ENCODE measurements at places on chromosomes 16 and 17.

DNA sequence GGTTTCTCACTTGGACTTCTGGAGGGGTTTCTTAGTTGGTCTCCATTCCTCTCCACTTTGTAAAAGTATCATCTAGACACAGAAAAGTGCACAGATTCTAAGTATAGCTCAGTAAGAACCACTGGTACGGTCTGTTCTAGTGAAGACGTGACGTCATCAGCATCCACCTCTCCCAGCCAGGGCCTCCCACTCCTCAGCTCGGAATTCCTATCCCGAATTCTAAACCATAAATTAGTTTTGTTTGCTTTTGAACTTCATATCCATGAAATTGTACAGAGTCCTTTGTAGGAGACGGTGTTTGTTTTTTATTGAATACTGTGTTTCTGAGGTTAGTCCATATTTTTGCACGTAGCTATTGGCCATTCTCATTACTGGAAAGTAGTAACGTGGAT lies 25.5 kb downstream of the FOXK2 start:
- no peak for DNase-seq

DNA sequence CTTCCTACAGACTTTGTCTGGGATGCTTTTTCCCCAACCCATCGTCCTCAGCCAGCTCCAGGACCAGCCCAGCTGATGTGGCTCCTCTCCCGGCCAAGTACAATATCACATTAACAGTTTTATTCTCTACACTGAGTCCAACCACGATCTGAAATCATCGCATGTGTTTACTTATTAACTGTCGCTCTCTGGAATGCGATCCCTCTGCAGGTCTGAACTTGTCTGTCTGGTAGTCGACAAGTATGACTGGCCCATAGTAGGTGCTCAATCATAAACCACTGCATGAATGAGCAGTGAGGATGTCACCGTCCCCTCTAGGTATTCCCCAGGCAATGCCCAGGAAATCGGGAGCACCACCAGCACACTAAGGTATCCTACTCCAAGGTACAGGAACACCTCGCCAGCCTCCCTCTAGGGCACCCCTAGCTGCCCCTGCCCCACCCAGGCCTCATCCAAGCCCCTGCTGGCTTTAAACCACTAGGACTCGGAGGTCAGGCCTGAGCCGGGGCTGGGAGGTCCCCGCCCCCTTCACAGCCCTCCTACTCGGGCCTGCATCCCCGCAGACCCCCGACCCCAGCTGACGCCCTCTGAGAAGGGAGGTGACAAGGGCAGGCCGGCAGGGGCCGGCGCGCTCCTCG lies 27.7 kb downstream of the RTN4RL1 start:
- no peak for DNase-seq

GRCh38 chr17:78241277-78242023 lies 10.0 kb downstream of the TMEM235 start:
- DNase-seq = no peak

DNA sequence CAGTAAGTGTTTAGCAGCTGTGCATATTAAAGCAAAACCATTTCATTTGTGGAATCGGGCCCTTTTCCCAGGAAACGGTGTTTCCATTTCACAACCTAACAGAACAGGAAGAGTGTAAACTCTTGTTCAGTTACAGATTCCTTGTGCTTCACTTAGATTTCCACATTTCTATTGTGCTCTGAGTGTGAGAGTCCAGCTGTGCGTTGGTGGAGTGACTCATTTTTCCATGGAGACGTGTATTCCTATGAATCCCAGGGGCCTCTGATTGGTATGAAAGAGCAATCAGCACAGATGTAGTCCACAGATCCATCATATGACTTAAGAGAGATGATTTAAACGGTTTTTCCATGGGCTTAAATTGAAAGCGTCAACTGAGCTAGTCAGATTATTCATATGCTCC lies 13.3 kb upstream of the CAVIN1 start:
- no peak for DNase-seq

DNA sequence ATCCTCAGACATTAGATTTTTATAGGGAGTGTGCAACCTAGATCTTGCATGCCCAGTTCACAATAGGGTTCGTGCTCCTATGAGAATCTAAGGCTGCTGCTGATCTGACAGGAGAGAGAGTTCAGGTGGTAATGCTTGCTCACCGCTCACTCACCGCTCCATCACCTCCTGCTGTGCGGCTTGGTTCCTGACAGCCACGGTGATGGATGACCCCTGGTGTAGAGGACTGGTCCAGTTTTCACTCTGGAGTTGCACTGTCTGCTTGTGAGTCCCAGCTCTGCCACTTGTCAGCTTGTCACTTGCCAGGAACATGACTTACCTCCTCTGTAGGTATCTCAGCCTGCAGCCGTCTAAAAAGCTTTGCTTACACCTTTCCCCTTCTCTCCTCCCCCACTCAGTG lies 214.6 kb downstream of the SNX29 start:
- no peak for DNase-seq

GRCh38 chr17:50359005-50359699 lies 13.2 kb downstream of the XYLT2 start:
- DNase-seq = no peak

DNA sequence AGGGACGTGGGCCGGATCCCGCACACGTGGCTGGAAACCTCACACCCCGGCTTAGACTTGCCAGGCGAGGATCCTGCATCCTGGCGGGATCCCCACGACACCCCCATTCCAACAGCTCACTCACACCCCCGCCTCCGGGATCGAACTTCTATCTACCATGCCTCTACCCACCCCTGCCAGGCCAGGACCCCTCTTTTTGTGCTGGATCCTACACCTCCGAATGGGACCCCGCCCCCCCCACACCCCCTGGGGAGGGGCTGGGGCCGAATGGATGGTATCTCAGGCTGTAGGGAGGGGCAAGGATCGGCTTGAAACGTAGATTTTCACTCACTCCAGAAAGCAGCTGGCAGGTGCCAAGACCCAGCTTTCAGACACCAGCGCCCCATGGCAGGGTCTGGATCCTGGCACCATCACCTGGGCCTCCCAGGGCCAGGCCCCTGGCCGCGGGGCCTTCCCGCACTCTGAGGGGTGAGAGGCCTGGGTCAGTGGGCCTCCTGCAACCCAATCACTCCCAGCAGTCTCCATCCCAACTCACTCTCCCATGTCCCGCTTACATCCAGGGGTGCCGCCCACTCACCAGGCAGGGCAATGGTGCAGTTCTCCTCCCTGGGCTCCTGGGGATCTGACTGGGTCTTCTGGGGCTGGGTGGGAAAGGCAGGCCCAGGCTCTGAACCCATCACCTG lies 6.7 kb downstream of the PRSS36 start:
- no peak for DNase-seq

DNA sequence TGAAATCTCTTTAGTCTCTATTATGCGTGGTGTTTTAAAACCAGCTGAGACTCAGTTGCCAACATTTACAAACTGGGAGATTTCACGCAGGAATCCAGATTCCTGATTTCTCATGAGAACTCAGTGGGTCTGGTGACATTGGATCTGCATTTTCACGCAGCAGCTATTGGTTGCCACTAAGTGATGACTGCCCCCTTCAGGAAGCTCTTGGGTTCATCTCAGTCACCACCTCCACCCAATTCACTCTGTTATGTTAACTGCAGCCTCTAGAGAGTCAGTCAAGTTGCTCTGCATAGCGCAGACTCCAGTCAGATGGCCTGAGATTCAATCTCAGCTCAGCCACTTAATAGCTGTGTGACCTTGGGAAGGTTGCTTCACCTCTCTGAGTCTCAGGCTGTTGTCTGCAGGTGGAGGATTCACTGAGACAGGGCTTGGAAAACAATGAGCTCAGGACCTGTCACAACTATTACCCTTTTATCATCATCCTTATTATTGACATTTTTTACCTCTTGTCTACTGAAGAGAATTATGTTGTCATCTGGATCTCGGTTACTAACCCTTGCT lies 6.4 kb downstream of the SHISA9 start:
- DNase-seq = no peak

- DNase-seq = no peak
Measured at GRCh38 chr17:28839221-28839620, 3.4 kb downstream of the FAM222B start.

GRCh38 chr17:73710095-73710592 lies 65.9 kb upstream of the SDK2 start:
- peak; percentile 72 for DNase-seq

- DNase-seq = no peak
Measured at GRCh38 chr16:5504064-5504781, 406.6 kb upstream of the EEF2KMT start.

DNA sequence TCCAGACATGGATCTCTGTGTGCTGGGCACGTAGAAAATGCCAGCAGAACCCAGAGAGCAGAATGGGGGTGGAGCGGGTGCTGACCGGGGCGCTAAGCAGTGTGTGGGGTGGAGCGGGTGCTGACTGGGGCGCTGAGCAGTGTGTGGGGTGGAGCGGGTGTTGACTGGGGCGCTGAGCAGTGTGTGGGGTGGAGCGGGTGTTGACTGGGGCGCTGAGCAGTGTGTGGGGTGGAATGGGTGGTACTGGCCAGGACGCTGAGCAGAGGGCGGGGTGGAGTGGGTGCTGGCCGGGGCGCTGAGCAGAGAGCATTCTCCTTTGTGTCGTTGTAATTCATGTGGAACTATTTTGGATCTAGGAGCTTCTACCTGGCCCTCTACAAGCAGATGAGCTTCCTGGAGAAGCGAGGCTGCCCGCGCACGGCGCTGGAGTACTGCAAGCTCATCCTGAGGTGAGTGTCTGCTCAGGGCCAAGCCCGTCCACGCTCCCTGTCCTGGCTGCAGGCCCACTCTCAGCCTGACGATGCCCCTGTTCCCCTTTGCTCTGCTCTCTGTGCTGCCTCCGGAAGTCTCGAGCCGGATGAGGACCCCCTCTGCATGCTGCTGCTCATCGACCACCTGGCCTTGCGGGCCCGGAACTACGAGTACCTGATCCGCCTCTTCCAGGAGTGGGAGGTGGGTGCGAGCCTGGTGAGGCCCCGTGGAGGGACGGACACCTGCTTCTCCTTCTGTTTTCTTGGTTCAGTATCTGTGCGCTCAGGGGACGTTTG lies 20.3 kb upstream of the MC1R start:
- no peak for DNase-seq

- DNase-seq = peak; percentile 54
Measured at GRCh38 chr17:78708510-78708973, 73.5 kb downstream of the CYTH1 start.

GRCh38 chr17:37060094-37060493 lies 111.3 kb downstream of the AATF start:
- no peak for DNase-seq

DNA sequence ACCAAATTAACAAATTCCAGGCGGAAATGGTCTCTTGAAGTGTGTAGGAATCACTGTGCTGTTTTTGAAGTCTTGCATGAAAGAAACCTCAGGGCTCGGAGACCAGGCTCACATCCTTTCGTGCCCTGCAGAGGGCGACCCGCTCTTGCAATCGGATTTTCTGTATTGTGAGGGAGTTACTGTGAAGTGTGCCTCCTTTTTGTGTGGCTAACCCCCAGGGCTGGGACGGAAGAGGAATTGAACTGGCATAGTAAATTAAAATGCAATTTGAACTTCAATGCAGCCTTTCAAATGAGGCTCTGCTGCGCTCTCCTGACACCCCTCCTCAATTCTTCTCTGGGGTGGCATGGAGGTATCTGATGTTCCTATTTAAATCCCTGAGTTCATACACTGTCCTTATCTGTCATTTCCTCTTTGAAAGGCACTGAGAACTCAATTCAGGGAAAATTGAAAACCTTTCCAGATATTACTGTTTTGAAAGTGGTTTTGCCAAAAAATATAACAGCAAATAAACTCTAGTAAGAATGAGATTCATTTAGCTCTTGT lies 51.5 kb upstream of the MGAT5B start:
- DNase-seq = no peak

GRCh38 chr17:18176176-18176575 lies 7.5 kb upstream of the ALKBH5 start:
- DNase-seq = no peak

- no peak for DNase-seq
Measured at GRCh38 chr17:75295201-75296158, 6.2 kb upstream of the SLC25A19 start.

DNA sequence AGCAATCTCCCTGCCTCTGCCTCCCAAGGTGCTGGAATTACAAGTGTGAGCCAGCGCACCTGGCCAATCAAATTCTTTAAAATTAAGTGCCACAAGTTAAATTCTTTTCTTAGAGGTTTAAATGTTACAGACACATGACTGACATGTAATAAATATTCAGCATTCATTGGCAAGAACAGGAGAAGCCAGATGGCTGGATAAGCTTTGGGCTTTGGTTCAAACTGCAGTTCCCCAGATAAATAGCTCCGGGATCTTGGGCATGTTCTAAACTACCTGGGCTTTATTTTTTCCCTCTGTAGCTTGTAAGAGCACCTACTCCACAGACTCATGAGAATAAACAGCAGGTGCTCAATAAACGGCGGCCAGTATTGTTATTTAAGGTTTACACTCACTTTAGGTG lies 34.1 kb downstream of the ABAT start:
- no peak for DNase-seq

DNA sequence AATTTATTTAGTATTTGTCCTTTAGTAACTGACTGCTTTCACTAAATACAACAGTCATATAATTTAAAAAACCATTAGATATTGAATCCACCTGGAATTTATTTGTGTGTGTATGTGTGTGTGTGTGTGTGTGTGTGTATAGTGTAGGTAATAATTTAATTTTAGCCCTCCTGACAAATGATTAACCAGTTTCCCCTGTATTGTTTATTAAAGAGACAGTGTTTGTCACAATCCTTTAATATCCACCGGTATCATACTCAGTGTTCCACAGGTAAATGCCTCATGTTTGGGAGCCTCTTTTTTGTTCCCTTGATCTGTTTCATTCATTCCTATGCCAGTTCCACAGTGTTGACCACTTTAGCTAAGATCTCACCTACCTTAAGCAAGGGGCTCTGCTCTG lies 134.6 kb upstream of the IRX3 start:
- no peak for DNase-seq

- DNase-seq = no peak
Measured at GRCh38 chr17:8055851-8056231, 17.0 kb downstream of the ALOX15B start.

GRCh38 chr17:51731941-51732722 lies 426.4 kb downstream of the CA10 start:
- no peak for DNase-seq

All from NCI-H187 (cell line).